Cardiac fibroblast (primary cell): ENCODE measurements at places on chromosomes 4 and X.

DNA sequence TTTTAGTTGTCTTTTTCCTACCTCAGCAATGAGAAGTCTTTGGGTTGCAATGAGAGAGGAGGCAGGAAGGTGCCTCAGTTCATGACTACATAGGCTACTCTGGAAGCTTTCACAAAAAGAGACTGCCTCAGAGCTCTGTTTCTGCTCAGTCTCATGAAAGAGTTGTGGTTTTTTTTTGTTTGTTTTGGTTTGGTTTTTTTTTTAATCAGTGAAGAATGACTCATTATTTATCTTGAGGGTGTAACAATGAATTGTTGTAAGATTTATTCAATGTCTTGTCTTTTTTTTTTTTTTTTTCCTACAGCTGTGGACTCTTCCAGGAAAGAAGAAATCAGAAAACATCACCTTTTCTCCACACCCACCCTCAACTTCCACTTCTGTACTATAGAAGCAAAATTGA is 67.5 kb upstream of the CXCL13 start:
- DNase-seq = peak; percentile 80

GRCh38 chr4:36290641-36291040 is 9.2 kb downstream of the DTHD1 start:
- DNase-seq = no peak

GRCh38 chr4:7584606-7585159 is 150.0 kb upstream of the PSAPL1 start:
- no peak for DNase-seq

- DNase-seq = no peak
Measured at GRCh38 chrX:143095816-143096215, 70.1 kb downstream of the SPANXN4 start.

DNA sequence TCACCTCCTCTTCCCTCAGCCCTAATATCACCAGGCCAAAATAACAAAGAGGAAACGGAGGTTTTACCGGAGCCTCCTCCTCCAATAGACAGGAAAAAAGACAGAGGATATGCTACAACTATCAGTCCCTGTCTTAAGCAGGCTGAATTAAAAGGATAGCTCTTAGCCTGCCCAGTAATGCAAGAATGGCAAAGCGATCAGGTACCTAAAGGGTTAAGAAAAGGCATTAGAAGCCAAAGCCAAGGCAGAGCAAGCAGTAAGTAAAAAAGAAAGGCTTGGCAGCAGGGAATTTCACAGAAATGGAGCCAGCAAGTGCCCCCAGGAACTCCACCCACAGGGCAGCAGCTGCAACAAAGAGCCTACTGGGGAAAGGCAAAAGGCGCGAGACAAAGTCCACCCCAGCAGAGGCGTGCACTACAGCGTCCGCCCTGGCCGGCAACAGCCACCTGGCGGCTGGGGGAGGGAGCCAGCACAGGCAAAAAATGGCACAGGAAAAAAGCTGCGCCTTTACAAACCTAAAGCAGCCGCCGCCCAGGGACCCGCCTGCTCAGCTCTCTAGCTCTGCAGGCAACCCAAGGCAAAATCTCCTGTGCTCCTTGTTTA is 220.6 kb upstream of the ZC4H2 start:
- no peak for DNase-seq

DNA sequence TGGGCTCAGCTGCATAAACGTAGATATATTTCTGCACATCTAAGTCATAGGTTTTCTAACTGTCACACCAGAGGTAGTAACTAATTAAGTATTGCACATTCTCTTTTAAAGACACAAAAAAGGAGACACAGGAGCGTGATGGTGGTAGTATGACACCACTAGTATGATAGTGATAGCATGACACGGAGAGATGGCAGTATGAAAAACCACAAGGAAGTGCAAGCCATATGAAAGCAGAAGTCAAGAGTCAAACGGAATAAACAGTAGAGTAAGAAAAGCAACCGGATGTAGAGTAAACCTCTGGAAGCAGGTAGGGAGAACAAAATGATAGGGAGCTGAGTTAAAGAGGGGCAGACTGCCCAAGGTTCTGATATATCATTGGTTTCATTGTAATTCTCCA is 382.2 kb upstream of the INTU start:
- no peak for DNase-seq

GRCh38 chr4:120948382-120948781 is 25.9 kb upstream of the PRDM5 start:
- DNase-seq = no peak

- peak; percentile 18 for DNase-seq
Measured at GRCh38 chr4:165711436-165711835, 161.6 kb upstream of the TLL1 start.

GRCh38 chr4:25903900-25904747 is 9.9 kb upstream of the SMIM20 start:
- no peak for DNase-seq

- DNase-seq = no peak
Measured at GRCh38 chr4:117996891-117997290, 37.4 kb upstream of the NDST3 start.

- peak; percentile 21 for DNase-seq
Measured at GRCh38 chr4:83369831-83370639, 35.4 kb upstream of the HPSE start.

DNA sequence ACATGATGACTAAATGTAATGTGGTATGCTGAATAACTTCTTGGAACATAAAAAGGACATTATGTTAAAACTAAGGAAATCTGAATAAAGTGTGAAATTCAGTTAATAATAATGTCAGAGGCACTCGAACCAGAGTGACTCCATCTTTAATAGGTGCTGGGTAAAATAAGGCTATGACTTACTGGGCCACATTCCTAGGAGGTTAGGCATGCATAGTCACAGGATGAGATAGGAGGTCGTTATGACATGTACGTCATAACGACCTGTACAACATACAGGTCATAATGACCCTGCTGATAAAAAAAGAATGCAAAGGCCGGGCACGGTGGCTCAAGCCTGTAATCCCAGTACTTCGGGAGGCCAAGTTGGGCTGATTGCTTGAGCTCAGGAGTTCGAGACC is 28.9 kb upstream of the OPHN1 start:
- peak; percentile 33 for DNase-seq

- peak; percentile 7 for DNase-seq
Measured at GRCh38 chrX:149937871-149938426, 342 bp downstream of the EOLA2 start.

DNA sequence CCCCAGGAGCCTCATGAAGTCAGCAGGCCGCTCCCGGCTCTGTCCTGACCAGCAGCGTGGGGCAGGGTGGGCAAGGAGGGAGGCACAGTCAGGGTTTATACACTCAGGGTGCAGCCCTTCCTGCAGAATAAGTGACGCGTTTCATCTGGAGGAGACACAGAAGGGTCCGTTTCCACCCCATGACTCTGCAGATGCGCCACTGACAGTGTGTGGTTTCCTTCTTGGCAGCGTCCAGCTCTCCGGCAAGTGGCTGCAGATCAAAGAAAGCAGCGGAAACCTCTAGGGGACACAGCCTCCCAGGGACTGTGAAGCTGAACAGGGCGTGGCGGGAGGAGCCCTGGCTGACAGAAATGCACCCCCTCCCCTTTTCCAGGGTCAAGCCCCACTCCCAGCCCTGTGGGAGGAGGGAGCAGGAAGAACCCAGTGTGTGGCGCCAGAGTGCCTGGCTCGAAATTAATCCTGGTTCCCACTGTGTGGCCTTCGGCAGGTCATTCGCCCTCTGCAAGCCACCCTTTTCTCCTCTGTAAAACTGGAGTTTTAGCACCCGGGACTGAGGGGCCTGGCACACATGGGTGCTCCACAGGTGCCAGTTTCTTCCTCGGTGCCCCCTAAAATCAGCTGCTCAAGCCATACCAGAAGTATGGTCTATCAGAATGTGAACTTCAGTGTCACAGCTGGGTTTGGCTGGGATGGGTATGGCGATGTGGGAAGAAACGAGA is 17.3 kb upstream of the TBC1D14 start:
- DNase-seq = peak; percentile 61

DNA sequence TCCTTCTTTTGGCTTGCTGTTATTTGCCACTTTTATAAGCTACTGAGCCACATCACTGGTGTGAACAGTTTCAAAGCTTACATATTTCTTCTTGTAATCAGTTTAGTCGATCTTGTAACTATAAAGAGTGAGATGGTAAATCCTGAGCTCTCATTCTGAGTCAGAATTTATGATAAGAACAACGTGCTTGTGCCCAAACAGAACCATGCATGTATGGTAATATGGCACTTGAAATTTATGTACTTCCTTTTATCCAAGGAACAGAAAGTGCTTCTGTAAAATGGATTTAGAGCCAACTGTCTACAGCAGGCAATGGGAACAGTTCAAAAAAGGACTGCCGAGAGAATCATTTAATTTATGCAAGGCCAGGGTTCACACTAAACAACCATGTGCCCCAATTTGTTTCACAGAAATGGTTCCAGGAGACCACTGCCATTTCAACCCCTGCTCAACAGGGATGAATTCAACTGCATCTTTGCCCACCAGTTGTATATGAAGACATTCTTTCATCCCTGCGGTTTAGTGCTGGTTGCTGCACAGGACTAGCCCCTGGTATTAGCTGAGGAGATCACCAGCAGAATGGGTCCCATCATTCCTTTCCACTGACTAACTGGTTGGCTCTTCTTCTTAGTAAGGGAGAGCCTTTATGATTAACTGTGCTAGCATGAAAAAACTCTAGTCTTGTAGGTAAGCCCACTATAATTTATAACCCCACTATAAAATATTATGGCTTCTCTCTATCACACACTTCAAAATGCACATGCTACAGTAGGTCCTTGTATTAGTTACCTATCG is 162.9 kb upstream of the PGRMC2 start:
- no peak for DNase-seq

GRCh38 chr4:8143392-8144140 is 15.0 kb downstream of the ABLIM2 start:
- DNase-seq = no peak

DNA sequence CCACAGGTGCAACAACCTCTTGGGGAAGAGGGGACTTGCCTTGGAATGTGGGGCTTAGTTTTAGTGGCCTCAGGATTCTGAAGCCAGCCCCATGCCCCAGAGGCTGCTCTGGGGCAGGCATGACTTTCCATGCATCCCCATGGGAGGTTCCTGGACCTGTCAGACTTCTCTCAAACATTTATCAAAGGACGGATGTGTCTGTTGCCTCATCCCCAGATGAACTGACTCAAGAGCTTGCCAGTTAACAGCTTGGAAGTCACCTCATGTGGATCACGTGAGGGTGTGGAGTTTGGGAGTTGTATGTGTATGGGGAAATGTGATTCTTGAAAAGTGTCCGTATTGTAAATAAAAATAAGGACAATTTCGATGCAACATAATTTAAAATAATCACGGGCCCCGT is 341.5 kb downstream of the ARHGAP10 start:
- DNase-seq = no peak

- DNase-seq = peak; percentile 33
Measured at GRCh38 chrX:71998836-71999509, 88.3 kb downstream of the NHSL2 start.

DNA sequence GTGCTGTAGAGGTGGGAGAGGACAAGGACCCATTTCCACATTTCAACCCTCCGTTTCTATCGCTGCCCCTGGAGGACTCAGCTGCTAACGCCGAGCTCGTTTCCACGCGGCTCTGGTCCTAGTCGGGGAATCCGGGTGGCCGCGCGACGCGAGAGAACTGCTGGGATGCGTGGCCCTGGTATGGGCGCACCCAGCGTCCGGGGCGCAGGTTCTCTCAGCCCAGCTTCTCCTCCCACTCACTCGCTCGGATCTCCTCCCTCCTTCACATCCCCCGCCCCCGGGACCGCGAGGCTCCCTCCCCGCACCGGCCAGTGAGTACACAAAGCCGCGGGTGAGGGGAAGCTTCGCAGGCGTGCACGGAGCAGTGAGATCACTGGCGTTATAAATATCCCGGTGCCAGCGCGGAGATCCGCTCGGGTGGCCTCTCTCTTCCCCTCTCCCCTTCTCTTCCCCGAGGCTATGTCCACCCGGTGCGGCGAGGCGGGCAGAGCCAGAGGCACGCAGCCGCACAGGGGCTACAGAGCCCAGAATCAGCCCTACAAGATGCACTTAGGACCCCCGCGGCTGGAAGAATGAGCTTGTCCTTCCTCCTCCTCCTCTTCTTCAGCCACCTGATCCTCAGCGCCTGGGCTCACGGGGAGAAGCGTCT is at the start of gene FGF5:
Gene FGF5 (plus strand): TSS at position 412 of the 649 bp plus-strand sequence. CDS start 161 bp downstream, at position 573.
- peak; percentile 85 for DNase-seq

GRCh38 chr4:183831026-183831446 is 74.1 kb upstream of the STOX2 start:
- peak; percentile 26 for DNase-seq

- no peak for DNase-seq
Measured at GRCh38 chrX:13387666-13388494, 68.0 kb upstream of the ATXN3L start.

DNA sequence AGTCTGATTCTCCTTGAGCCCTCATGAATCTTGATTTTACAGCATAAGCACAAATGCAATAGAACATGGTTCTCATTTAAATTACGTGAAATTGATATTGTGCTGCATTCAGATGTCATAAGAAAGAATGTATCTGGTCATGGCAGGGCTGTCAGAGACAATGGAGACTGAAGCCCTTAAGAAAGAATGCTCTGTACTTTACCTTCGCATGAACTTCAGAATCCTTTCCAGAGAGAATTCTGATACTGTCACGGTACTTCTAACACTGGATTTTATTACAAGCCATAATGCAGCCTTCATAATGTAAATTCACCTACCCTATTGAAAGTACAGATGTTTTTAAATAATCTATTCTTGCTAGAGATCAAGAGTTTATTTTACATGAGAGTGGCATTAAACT is 677.9 kb upstream of the ADGRL3 start:
- DNase-seq = no peak

GRCh38 chrX:129777218-129778030 is 2.3 kb upstream of the SASH3 start:
- no peak for DNase-seq

- no peak for DNase-seq
Measured at GRCh38 chrX:46957297-46957696, 45.1 kb downstream of the JADE3 start.
